ENCODE measurements at places on chromosomes 2 and 18. TPM values are rescaled to one million over a fixed set of nuclear protein-coding genes. Genes with fewer than 3 reads are reported as not detected.

The ANKMY1 gene
- 18.8 TPM for total RNA-seq

The HNMT gene
- total RNA-seq: 65.8 TPM

GRCh38 chr2:188787658-188788240, 186.4 kb upstream of the COL3A1 start:
- H3K27me3 ChIP-seq: no peaks in the 10 kb centered on the region
- H3K36me3 ChIP-seq: no peaks in the 10 kb centered on the region
- H3K4me1 ChIP-seq: peaks cover 44% of the 10 kb centered on the region
- H3K27ac ChIP-seq: peak overlapping the region; percentile 100
- DNase-seq: no peak

GRCh38 chr2:230627806-230628724, 84.6 kb upstream of the CAB39 start:
- no peak overlapping the region for H3K4me3 ChIP-seq
- no peak overlapping the region for H3K27ac ChIP-seq
- peak; percentile 36 for DNase-seq
- no peaks in the 10 kb centered on the region for H3K36me3 ChIP-seq
- peaks cover 5% of the 10 kb centered on the region for H3K4me1 ChIP-seq

DNA sequence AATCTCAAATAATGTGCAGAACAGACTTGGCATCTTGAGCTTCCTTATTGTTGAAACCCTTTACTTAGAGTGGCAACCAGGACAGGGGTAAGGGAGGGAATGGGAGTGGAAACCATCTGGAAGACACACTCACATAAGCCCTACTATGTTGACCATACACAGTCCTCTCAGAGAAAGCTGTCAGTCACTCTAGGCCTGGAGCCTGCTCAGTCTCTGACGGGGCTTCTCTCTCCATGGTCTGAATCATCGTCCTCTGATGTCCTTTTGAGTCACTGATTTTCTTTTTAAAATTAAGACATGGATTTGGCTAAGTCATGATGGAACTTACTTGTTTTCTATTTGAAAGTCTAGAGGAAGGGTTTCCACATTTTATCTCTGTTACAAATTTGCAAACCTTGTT, 74.0 kb downstream of the MYO1B start:
- DNase-seq: no peak
- no peaks in the 10 kb centered on the region for H3K36me3 ChIP-seq
- no peak overlapping the region for H3K4me3 ChIP-seq
